Dermis blood vessel endothelial cell (primary cell): ENCODE measurements at places on chromosomes 13 and 19. TPM values are rescaled to one million over a fixed set of nuclear protein-coding genes. Genes with fewer than 3 reads are reported as not detected.

OR7C1 gene
- total RNA-seq, result not detected in 2 replicates

KIR3DL1 gene
- not detected in 2 replicates for total RNA-seq

RHPN2 gene
- 8.0 and 13.4 TPM in 2 replicates for total RNA-seq

KLK4 gene
- total RNA-seq, result not detected in 2 replicates
